ENCODE measurements at places on chromosomes 16 and 17.

GRCh38 chr16:89808475-89808874 lies 8.0 kb downstream of the FANCA start:
- DNase-seq = no peak

GRCh38 chr16:23876256-23876896 lies 40.6 kb downstream of the PRKCB start:
- no peak for DNase-seq

- no peak for DNase-seq
Measured at GRCh38 chr17:41511116-41511515, 5.7 kb upstream of the KRT13 start.

- no peak for DNase-seq
Measured at GRCh38 chr17:78032166-78032565, 73.7 kb downstream of the TNRC6C start.

GRCh38 chr16:25143928-25144327 lies 32.4 kb downstream of the LCMT1 start:
- no peak for DNase-seq
